ENCODE measurements at places on chromosomes 2 and 18.

DNA sequence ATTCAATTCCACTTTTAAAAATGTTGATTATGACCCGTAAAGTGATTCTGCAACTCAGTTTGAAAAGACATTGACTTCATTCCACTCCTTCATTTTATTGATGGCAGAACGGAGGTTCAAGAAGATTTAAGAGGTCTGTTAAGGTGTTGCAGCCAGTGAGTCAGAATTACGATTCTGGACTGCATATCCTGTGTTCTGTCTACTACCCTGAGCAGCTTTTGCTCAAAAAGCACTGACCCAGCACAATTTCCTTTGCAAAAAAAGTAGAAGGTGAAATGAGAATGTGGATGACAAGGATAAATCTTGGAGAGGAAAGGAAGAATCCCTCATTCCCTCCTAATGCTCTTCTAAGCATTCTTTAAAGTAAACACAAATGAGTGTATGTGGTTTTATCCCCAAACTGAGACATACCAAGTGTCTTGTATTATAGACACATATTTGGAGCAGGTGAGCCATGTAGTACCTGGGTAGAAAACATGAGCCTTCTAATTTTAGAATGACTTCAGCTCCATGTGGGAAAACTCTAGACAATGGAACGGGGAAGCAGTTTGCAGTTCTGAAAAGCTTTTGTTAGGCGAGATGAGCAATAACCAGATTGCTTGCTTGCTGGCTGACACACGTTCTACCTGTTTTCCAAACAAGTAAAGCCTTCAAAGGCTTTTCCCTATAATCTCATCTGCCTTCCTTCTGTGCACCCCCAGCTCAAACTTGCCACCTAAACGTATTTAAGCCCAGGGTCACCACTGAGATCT is 44.7 kb downstream of the TGFA start:
- DNase-seq = no peak

GRCh38 chr18:41999751-42000150 is 44.7 kb downstream of the PIK3C3 start:
- DNase-seq = no peak

DNA sequence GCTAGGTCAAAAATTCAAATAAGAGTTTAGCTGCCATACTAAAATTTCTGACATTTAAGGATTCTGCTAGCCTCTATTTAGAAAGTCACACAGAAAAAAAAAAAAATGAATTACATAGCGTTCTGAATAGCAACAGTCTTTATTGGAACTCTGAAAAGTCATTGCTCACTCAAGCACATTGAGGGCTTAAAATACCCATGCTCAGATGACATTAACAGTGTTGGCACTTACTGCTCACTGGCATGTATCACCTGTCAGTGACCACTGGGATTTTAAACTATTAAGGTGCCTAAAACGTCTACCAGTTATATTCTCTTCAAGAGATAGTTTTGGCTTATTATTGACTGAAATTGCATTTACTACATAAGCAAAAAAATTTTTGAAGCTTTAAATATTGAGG is 468.0 kb upstream of the SPHKAP start:
- DNase-seq = no peak

DNA sequence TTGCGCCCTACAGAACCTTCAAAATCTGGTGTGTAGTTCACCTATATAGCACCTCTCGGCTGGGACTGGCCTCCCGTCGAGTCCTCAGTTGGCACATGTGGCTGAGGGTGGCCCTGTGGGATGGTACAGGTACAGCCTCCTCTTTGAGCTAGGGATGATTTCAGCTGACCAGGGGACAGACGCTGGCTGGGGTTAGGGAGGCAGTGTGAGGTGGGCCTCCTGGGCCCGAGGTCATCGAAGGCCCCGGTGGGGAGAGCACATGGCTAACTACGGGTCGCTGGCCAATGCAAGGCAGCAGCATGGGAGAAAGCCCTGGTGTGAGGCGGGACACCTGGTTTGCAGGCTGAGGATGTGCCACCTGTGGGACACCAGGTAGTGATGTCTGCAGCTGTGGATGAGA is 304.8 kb downstream of the GBX2 start:
- DNase-seq = no peak

GRCh38 chr2:190052307-190052706 is 10.2 kb downstream of the MSTN start:
- DNase-seq = no peak

DNA sequence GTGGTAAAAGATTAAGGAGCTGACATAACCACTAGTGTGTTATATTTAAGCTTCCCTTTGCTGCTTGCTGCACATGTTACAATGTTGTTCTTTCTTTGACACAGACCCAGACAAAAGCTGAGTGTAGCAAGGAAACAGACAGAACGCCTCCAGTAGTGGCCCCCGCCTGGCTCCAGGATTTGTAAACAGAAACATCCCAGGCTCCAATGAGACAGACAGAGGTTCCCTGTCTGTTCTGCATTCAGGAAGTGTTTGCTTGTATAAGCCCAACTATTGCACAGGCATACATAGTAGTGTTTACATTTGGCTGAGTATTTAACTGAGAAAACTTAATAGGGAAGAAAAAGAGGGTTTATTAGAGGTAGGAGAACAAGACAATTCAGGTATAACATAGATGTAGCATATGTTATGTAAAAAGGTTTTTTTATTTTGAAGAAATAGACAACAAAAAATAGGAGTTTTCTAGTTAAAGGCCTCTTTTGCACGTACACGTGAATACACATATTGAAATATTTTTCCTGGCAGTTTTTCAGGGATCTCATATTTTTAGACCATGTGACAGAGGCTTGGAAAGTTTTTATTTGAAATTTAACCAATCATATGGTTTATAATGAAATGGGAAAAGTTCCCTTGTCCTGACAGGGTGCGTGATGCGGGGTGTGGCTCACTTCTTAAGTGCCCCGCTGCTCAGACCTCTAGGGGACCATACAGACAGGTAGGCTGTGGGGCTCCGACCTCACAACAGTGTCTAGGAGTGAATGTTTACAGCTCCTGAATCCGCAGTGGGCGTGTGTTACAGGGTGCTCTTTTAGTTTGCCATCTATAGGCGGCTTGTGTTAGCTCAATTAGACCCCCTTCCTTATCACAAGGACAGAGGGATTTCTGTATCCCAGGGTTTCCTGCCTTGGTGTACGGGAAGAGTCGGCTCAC is 118.4 kb downstream of the BMPR2 start:
- peak; percentile 31 for DNase-seq

GRCh38 chr2:226771067-226771466 is 28.6 kb downstream of the IRS1 start:
- peak; percentile 20 for DNase-seq

- peak; percentile 34 for DNase-seq
Measured at GRCh38 chr2:204177977-204178522, 241.5 kb downstream of the ICOS start.

DNA sequence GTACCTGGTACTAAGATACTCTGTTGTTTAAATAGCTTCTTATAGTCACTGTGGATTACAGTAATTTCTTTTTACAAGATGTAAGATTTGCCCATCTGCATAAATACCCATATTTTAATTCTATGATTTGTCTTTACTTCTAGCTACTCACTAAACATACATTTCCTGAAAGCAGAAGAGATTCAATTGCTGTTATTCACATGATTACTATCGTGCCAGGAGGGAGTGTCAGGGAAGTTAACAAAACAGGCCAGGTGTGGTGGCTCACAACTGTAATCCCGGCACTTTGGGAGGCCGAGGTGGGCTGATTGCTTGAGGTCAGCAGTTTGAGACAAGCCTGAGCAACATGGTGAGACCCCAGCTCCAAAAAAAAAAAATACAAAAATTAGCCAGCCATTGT is 33.8 kb downstream of the PRKCE start:
- DNase-seq = no peak

- DNase-seq = no peak
Measured at GRCh38 chr2:153823880-153824279, 47.8 kb upstream of the GALNT13 start.

DNA sequence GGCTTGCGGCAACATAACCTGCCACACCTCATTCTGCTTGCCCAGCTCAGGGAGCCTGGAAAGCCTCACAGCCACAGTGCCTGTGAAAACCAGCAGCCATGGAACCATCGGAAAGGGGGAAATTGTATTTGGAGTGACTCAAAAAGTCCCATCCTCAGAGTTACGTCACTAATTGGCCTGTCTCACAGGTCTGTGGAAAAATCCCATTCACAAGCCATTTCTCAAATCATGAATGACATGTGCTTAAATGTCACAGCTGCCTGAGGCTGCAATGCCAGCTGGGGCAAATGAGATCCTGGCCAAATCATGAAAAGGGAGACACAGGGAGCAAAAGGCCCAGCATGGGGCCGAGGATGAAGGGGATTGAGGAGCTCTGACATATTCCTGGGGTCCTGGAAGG is 486.9 kb upstream of the RAB6C start:
- no peak for DNase-seq

DNA sequence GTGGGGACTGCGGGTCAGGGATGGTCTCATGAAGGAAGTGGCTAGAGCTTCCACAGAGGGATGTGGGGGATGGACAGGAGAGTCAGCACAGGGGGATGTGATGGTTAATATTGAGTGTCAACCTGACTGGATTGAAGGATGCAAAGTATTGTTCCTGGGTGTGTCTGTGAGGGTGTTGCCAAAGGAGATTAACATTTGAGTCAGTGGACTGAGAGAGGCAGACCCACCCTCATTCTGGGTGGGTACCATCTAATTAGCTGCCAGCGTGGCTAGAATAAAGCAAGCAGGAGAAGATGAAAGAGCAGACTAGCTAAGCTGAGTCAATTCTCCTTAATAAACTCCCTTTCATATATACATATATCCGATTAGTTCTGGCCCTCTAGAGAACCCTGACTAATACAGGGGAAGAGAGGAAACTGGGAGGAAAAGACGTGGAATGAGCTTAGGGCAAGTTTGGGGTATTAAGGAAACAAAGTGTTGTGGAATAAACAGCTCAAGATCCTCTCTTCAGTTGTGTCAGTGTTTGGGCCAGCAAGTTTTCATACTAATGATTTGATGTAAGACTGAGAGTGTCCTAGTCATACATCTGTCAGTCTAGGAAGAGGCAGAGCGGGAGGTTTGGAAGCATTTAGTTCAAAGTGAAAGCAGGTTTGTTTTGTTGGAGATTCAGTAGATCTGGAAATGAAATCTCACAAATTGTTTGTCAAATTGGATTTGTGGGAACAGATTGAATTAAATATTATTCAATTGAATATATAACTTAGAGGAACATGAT is 135.2 kb upstream of the NT5C1B start:
- DNase-seq = no peak

GRCh38 chr2:205372141-205372540 is 310.2 kb upstream of the NRP2 start:
- no peak for DNase-seq

- no peak for DNase-seq
Measured at GRCh38 chr2:126722546-126722945, 66.6 kb downstream of the GYPC start.

DNA sequence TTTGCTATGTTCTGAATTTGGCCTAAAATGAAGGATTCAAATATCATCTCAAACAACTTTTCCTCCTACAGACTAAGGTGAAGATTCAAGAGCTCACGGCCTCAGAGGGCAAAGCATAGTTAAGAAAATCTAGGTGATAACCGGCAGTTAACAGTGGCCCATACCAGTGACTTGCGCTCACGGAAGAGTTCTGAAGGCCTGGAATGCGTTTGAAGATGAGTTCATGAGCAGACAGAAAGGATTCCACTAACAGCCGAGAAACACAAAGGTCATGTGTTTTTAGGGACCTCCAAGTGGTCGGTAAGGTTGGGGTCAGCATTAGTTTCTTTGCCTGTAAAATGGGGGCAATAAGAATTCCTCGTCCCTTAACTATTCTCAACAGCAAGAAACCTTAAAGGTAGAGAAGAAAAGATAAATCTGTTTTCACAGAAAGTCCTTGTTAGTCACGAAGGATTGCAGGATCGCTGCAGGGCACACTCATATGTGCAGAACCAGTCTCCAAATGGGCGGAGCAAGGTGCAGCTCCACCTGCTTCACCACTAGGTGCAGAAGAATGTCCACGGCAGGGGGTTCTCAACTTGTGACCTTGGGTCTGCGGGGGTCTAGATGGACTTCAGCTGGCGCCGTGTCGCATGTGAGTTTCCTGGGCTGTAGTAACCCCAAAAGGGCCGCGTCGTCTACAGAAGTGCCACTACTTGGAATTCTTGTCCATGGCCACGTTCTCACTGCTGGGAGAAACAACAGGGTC is 708 bp upstream of the RPIA start:
- no peak for DNase-seq

DNA sequence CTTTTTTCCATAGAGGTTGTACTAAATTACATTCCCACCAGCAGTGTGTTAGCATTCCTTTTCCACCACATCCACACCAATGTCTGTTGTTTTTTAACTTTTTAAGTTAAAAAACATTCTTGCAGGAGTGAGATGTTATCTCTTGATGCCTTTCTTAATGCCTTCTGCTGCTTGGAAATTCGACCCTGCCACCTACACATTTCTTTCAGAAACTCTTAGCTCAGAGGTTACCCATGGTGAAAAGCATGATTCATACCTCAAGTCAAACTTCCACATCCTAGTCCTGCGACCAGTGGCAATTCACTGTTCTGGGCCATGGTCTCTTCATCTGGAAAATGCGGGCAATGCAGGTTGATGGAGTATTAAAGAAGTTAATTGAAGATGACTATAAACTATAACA is 12.7 kb upstream of the HNMT start:
- no peak for DNase-seq

- DNase-seq = no peak
Measured at GRCh38 chr18:6793455-6793854, 63.9 kb downstream of the ARHGAP28 start.

GRCh38 chr18:42271647-42272414 is 316.8 kb downstream of the PIK3C3 start:
- DNase-seq = no peak

GRCh38 chr18:78099979-78100588 is 850.4 kb downstream of the GALR1 start:
- DNase-seq = no peak

- peak; percentile 64 for DNase-seq
Measured at GRCh38 chr2:86623043-86623493, 597 bp downstream of the RNF103 start.

- DNase-seq = no peak
Measured at GRCh38 chr2:100645695-100646429, 83.1 kb downstream of the PDCL3 start.

GRCh38 chr2:209821806-209822205 is 50.2 kb downstream of the UNC80 start:
- DNase-seq = no peak

- DNase-seq = no peak
Measured at GRCh38 chr2:174863183-174863582, 98.9 kb upstream of the CHRNA1 start.

GRCh38 chr18:13305301-13305700 is 86.7 kb downstream of the LDLRAD4 start:
- DNase-seq = no peak

Measured in heart right ventricle (tissue), 16 donors.